Mesendoderm (in vitro differentiated cells): ENCODE measurements at places on chromosomes 7 and 10.
A peak's percentile ranks its signal among the peaks of the same experiment; 100 is the strongest.

DNA sequence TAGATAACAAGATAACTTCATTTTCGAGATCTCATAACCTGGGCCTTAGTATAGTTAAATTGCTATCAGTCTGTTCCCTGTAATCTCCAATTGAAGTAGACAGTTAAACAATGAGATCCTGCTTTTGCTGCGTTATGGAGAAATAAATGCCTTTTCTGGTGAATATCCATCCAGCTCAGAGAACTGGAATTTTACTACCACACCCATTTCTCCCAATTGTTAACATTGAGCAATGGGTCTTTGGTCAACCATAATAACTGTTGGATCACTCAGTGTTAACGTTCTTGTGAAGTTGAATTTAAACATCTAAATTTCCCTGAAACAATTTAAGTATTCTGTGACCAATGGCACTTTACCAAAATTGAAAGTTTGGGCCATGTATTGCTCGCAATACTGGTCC is 3.0 kb downstream of the CALU start:
- no peak for DNase-seq

DNA sequence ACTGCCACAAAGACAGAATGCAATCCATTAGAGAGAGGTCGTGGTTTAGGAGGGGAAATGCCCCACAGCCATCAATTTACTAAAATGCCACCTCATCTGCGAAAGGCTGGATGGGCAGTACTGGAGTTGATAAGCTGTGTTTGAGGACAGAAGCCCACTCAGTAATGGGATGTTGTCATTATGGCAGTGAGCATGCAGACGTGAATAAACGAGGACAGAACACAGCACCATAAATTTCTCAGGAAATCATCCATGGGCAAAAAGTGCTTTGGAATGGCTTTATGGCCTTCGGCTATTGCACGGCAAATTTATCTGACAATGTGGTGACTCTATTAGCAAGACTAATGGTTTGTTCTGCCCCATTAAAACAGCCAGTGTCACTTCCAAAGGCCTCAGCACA is 15.9 kb upstream of the C10orf53 start:
- DNase-seq = no peak

GRCh38 chr7:130947792-130948580 is 214.0 kb upstream of the KLF14 start:
- DNase-seq = no peak

- DNase-seq = no peak
These were observed 117.0 kb upstream of the ARID5B start for GRCh38 chr10:61784354-61785133.

DNA sequence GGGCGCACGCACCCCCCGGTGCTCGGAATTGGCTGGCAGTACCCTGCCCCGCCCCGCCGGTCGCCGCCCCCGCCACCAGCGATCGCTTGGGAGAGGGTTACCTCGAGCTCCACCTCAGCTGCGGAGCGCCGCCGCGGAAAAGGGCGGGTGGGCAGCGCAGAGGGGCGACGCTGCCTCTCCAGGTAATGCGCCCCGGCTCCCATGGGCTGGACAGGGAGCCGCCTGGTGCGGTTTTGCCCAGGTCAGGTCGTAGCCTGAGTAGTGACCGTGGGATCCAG is 1.3 kb downstream of the PFKFB3 start:
- DNase-seq = peak; percentile 40

GRCh38 chr10:90695915-90696676 is 161.7 kb downstream of the HTR7 start:
- DNase-seq = no peak

DNA sequence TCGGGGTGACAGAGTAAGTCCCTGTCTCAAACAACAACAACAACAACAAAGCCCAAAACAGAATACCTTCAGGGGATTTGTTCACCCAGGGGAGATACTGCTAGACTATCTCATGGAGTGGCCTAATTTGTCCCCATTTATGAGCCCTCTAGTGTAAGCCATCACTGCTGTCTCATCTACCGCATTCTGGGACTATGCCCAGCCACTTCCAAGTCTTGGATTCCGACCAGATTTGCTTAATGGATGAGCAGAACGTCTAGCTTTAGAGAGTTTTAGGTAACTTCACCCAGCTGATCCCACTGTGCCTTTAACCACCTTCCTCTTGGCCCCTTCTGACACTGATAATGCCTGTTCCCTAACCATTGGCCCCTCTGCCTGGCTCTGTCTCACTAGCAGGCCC is 47.1 kb downstream of the PAPSS2 start:
- DNase-seq = no peak

GRCh38 chr10:97798958-97799610 is 27.3 kb upstream of the SFRP5 start:
- DNase-seq = no peak

DNA sequence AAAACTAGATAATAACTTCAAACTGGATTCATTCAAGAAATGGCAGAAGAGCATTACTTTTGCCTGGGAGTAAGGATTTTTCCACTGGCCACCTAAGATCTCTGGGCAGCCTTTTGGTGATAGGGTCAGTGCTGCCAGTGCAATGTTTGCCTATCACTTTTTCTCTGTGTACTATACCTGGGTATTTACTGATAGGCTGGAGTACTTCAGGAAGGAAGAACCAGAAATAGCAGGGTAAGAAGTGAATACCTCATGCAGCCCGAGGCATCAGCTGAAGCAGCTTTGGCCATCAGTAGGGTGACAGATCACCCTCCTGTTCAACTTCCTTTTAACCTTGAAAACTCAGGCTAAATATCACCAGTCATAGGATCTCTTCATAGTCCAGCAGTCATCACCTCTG is 5.5 kb upstream of the PAPSS2 start:
- no peak for DNase-seq

DNA sequence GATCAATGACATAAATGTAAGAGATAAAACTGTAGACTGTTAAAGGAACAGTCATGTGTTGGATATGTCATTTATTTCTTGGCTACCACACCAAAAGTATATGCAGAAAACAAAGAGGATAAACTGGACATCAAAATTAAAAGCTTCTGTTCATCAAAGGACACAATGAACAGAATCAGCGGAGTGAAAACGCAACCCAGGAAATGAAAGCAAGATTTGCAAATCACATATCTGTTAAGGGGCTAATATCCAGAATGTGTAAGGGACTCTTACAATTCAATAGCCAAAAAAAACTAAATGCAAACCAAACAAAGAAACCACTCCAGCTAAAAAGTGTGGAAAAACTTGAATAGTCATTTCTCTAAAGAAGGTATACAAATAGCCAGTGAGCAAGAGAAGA is 164.3 kb downstream of the ZMYND11 start:
- no peak for DNase-seq

- peak; percentile 60 for DNase-seq
These were observed 5.4 kb downstream of the VGF start for GRCh38 chr7:101159696-101160674.

- DNase-seq = peak; percentile 82
These were observed 100.5 kb upstream of the SDK1 start for GRCh38 chr7:3200504-3200903.

DNA sequence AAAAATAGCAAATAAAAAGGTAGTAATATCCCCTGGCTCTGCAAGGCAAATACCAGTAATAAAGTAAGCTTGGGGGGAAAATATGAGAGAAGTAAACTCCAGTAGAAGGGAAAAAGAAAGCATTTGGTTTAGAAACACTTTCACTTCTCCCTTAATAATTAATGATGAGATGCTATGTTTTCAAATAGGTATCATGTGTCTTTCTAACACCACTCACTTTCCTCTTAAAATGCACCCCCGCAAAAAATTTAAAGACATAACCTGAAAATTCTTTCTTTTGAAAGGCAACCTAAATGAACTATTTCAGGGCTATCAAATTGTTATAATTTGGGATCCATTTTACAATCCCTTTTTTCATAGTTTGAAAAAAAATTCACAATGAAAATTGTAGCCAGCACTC is 240.3 kb downstream of the SNX10 start:
- no peak for DNase-seq

DNA sequence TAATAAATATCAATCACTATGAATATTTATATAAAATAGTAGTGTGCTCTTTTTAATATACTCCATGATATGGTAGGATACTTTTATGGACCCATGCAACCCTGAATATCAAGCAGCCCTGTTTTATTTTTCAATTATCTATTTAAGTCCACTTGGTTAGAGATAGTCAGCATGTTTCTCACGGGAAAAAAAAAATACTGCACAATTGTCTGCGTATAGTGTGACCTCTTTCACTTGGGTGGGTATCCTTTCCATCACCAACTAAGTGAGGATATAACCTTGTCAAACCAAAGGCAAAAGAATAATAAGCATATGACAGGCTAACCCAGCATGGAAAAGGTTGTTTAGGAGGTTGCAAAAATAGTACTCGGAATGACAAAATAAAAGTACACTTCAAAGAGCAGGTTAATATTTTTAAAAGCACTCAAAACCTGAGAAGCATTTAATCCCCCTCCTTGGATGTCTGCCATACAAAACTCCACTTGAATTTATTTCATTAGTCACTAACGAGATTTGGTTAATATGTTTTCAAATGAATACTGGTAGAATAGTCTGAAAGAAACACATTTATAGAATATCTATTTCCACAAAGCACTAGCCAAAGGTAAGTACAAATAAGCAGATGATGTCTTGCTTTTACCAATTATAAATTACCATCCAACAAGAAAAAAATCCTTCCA is 76.5 kb downstream of the IMMP2L start:
- DNase-seq = no peak

DNA sequence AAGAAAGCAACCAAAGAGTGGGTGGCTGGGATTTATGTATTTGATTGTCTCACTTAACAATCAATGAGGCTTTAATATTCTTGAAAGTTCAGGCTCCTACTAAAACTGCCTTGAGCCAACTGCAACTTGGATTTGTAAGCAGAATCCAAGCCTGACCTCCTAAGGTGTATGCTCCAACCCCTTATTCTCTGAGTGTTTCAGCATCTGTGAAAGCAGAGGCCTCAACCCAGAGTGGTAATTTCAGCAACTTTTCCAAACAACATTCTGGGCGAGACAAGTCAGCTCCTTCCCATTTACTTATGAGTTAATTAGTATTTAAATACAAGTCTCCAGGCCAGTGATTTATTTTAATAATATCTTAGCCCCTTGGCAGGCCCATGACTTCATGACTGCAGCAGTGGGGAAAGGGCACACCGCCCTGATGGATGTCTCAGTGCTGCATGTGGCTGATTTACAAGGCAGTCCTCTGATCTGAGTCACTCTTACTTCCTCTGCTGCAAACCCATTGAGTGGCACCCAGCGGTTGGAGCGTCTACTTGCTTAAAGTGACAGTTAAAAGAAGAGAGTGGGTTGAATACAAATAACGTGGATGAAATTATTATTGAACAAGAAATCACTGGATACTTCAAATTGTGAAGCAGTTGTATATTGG is 209.1 kb downstream of the TRIL start:
- peak; percentile 31 for DNase-seq

GRCh38 chr10:132319853-132320653 is 11.9 kb upstream of the LRRC27 start:
- no peak for DNase-seq

- DNase-seq = no peak
These were observed 11.2 kb downstream of the RBM20 start for GRCh38 chr10:110655320-110655719.

DNA sequence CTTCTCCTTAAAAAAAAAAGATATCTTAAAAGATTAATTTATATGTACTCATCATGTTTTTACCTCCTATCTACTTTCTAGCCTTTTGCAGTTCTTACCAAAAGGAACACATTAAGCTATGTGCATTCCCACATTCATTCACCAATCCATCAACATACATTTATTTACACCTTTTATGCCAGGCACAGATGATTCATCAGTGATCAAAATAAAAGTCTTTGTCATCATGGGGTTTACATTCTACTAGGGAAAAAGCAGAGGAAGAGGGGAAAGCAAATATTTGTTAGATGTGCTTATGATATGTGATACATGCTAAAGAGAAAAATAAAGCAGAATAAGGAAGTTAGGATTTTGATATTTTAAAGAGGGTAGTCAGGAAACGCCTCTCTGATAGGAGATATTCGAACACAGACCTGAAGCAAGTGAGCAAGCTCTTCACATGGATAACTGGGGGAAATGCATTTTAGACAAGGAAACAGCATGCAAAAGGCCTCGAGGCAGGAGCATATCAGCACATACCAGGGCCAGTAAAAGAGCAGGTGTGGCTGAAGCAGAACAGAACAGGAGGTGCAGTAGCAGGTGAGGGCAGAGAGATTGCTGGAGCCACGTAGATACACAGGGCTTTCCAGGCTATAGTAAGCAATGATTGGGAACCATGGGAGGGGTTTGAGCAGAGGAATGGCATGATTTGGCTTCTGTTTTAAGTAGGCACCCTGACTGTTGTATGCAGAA is 67.4 kb downstream of the REEP3 start:
- peak; percentile 30 for DNase-seq

DNA sequence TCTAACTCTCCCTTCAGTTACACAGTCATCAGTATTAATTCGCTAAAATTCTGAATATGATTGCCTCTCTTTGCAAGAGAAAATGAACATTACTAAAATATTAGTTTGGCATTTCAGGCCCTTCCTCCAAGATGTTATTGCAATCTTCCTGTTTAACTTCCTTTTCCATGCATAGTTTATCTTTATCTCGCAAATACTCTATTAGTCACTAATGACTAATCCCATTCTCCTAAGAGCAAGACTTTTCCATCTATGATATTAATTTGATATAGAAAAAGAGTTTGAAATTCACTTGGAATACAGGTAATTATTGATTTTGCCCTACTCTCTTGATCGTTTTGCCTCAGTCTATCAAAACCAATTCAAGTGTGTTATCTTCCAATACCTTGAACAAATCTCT is 41.8 kb upstream of the SEMA3A start:
- DNase-seq = no peak

DNA sequence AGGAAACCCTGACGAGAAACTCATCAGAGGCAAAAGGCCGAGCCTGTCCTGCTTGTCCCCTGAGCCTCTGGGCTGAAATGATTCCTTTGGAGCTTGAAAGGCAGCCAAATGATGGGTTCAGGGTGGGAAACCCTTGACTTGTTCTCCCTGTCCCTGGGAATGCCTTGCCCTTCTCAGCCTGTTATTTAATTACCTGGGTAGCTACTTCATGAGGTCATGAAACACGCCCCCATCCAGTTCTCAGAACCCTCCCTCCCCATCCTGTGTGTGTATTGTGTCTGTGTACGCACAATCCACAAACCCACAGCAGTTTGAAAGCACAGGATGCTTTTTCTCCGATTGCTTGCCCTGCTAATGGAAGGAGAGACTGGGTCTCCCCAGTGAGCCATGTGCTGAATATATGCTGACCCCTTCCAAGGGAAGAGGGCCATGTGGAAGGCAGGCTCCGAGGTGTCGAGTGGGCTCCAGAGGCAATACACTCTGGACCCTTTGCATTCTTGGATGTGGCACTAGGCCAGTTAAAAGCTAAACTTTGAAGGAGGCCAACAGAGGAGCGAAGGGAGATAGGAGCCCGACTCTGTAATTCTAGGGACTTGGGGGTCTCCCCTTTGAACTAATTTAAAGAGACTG is 10.6 kb downstream of the DUSP5 start:
- no peak for DNase-seq

GRCh38 chr7:129258649-129259389 is 34.0 kb downstream of the AHCYL2 start:
- peak; percentile 97 for DNase-seq

GRCh38 chr10:24331457-24331856 is 122.5 kb downstream of the KIAA1217 start:
- DNase-seq = peak; percentile 18
